ENCODE measurements at places on chromosomes 7 and 10.

GRCh38 chr10:110803239-110803749 lies 68.4 kb upstream of the PDCD4 start:
- DNase-seq: no peak

DNA sequence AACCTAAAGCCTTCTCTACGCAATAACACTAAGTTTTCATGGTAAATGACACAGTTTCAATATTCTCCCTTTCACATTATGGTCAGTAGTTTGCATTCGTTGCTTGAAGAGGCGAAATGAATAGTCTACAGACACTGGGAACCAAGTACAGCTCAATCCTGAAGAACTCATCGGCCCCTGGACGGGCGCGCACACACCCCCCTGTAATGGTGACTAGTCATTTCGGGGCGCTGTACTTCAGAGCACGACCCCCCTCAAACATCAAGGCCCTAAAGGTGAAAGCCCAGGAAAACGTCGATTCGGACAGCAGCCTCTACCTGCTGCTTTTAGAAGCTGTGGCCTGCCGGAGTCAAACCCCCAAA lies 1.0 kb downstream of the NT5C2 start:
- no peak for DNase-seq

DNA sequence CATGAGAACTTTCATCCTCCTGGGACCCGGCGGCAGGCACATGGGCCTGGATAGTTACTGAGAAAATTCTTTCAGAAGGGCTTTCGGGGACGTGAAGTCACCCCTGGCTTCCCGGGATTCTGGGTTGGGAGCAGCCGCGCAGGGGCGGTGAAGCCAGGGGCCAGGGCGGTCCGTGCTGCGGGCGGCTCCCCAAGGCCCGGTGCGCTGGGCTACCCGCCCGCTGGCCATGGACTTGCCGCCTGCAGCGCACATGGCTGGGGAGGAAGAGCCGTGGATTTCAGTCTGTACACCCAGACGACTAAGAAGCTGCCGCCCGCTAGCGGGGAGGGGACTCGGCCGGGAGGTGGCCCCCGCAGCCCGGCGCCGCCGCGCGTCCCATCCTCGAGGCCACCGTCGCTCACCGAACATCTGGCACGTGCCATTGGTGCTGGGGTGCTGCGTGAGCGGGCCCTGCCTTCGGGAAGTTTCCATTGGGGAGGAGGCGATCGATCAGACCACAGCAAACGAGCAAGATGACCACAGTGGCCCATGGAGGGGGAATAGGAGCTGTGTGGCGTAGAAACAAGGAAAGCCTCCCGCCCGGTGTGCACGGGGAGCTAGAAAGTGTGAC lies 64.5 kb downstream of the TMEM209 start:
- DNase-seq: no peak

GRCh38 chr10:44974082-44974627 lies 4.5 kb downstream of the DEPP1 start:
- DNase-seq: no peak

- DNase-seq: no peak
These were observed 19.9 kb downstream of the CASD1 start for GRCh38 chr7:94529516-94529915.

GRCh38 chr7:98133181-98133580 lies 26.5 kb downstream of the LMTK2 start:
- DNase-seq: no peak

- no peak for DNase-seq
These were observed 149.5 kb downstream of the FAM107B start for GRCh38 chr10:14625192-14625631.

DNA sequence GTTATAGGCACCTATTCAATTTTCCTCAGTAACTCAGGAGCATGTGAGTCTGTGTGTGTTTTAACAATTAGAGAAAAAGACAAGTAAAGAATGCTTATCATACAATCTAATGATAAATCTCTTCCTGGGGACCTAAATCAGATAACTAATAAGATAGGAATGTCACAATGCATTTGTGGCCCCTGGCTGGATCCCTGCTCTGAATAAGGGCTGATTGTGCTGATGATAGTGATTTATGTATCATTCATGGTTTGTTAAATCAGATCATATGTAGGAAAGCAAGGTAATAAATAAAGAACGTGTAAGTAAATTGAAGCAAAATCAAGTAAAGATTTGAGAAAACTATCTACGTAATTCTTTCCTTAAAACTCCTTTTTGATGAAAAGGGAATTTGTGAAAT lies 145.9 kb downstream of the C7orf25 start:
- DNase-seq: no peak

- no peak for DNase-seq
These were observed 139.0 kb downstream of the PAXIP1 start for GRCh38 chr7:154863766-154864522.

GRCh38 chr7:42726066-42726785 lies 185.6 kb downstream of the C7orf25 start:
- DNase-seq: no peak

- DNase-seq: no peak
These were observed 117.7 kb downstream of the ARID5B start for GRCh38 chr10:62019013-62019684.

- no peak for DNase-seq
These were observed 31.8 kb downstream of the CALML3 start for GRCh38 chr10:5556576-5556975.

- DNase-seq: no peak
These were observed 1.3 kb downstream of the EXOC6 start for GRCh38 chr10:92849576-92850090.

- DNase-seq: no peak
These were observed 75.0 kb upstream of the CTBP2 start for GRCh38 chr10:125235093-125236069.
